ENCODE measurements at places on chromosomes 6 and 20.

DNA sequence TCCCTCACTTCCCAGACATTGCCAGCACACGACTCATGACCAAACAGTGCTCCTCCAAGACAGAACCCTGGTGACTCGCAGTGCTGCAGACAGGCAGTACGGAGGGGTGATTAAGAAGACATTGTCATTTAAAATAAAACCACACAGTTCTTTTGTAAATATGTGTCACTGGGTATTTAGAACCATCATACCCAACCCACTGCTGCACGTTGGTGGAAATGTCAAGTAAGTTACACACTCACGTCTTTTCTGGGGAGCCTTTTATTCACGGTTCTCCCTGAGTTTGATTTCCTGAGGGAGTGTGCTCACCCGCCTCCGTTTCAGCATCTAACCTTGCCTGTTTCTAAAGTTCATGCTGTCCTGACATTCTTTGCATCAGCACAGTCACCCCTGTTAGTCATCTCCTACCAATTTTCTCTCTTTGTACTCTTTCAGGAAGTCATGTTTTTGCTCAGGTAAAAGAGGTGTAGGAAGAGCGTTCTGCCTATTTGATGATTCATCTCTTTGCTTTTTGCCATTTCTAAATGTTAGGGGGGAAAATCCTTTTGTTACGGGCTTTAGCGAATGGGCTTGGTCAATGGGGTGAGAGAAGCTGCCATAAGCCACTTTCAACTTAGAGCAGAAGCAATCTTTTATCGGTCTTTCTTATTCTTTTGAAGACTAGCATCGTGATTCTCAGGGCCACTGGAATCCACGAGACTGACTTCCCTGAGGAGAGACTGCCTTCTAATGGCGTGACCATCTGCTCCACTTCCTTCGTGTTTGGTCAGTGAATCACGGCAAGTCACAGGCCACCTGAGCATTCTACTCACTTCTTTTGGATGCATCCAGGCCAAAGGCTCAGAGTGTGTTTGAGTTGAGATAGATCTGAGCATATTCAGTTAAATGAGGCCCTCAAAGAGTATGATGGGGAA is 512.8 kb upstream of the JARID2 start:
- DNase-seq, result peak; percentile 46

- DNase-seq, result no peak
These were observed 49.3 kb upstream of the FLRT3 start for GRCh38 chr20:14386726-14387125.

DNA sequence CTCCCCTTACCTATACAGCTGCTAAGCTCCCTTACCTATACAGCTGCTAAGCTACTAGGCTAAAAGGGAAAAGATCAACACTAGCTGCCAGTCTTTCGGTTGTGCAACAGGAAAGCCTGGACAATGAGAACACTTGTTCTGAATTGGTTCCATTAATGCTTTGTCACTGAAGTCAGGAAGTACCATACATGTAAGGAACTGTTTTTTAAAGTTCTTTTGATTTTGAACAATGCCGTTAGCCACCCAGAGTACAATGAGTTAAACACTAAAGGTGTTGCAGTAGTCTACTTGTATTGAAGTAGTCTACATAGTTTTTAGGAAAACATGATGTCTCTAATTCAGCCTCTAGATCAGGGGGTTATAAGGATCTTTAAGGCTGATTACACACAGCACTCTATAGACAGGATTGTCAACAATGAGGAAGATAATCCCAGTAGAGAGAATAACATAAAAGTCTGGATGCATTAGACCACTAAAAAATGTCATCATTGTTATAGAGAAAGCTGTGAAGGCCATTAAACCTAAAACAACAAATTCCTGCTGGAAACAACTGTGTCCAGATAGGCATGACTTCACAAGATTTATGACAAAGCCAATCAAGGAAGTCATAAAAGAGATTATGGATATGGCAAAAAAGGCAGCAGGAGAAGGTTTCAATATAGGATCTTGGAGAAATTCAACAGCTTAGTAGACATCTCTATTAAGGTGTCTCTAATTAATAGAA is 306.3 kb downstream of the PHF3 start:
- DNase-seq, result no peak

- no peak for DNase-seq
These were observed 23.0 kb downstream of the IL17F start for GRCh38 chr6:52221302-52221701.

DNA sequence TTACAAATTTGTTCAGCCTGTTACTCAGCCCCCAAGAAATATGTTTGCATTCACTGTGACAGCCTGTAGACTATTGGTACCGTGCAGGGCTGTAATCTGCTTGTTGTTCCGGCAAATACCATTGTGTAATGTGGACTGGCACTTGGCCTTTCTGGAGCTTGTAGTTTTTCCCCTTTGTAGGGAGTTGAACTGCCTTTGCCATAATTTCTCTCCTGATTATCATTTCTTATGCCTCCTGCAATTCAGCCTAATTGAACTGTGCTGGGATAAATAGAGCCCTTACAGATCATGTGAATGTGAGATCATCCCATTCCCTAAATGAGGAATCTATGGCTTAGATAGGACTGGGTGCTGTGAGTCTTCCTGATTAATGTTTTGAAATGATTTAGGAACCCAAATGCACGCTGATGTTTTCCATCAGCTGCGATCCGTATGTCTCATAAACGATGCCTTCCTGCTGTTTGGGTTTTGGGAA is 185.1 kb downstream of the JARID2 start:
- no peak for DNase-seq

- DNase-seq, result no peak
These were observed 135.1 kb upstream of the RAB32 start for GRCh38 chr6:146408583-146408982.

GRCh38 chr6:90106449-90106848 is 190.2 kb downstream of the BACH2 start:
- DNase-seq, result no peak

DNA sequence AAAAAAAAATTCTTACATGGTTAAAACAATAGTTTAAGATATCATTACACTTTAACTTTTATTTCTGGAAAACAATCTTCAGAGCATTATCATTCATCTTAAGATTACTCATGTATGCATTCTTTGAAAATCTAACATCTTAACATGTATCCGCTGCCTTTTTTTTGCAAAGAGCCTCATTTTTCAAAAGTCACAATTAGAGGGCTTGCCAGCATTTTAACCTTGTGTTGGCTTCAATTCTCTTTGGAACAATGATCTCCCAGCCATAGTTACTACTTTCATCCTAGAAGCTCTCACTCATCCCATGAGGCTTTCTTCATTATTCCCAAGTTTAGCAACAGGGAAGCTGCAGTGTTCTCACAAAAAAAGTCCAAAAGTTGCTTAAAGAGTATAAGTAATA is 330.8 kb downstream of the BCKDHB start:
- DNase-seq, result no peak

GRCh38 chr6:73041051-73041450 is 184.2 kb downstream of the KHDC1L start:
- DNase-seq, result no peak
